Cerebellar nuclear complex (tissue), 1 donor: ENCODE measurements at places on chromosomes 2 and 18.

DNA sequence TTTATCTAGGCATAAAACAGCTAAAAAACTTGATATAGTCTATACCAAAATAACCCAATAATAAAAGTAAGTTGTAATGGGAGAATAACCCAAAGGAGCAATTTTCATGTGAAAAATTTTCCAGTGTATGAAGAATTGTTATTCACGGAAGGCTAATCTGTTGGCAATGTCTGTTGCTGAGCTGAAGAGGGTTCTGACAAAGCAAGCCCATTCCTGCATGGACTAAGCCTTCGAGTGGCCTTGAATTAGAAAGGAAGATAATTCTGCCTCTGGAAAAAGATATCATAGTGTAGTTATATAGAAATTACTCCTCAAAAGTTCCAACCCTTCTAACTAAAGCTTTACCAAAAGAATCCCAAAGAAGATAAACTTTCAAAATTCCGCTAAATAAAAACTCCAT lies 101.5 kb downstream of the MAP2 start:
- DNase-seq = no peak

GRCh38 chr2:205808486-205809121 lies 126.3 kb downstream of the NRP2 start:
- DNase-seq = no peak

GRCh38 chr2:68964282-68964681 lies 10.2 kb upstream of the GKN1 start:
- DNase-seq = no peak

DNA sequence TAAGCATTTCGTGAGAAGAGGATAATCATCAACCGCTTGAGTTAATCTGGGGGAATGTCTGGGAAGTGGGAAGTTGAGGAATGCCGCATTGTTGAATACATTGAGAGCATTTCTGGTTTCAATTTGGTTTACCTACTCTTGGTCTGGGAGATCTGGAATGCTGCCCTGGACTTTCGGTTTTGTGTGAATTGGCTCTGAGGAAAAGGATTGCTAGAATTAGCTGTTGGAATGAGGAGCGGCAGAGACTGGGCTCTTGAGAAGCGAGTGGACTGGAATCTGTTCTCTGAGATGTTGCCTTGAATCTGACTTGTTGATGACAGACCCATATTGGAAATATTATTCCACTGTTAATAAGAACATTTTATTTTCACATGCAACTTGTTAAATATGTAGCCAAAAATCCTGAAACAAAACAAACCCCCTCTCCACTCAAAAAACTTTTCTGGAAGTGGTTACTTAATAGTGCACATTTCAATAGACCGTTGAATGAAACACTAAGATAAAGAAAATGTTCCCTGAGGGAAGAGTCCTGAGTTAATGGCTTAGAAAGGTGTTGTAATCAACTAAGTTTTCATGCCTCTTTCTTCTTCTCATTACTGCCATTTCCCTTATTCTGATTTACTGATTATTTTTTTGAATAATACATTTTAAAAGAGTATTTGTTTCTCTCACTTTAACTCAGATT lies 50.8 kb downstream of the PTPRM start:
- no peak for DNase-seq

DNA sequence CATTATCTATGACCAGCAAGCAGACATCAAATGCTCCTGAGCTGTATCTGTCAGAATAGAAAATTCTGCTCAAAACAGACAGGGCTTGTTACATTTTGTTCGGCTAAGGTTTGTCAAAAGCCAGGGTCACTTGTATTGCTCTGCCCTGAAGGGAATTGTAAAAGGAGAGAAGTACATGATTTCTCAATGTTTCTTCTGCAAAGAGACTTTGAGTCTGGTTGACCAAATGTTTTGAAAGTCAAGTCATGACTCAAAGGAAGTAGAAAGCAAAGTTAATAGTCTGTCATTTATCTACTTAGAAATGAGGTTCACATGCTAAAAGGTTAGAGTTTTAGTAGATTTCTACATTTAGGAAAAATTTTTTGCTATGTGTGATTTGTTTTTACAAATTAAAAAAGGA lies 1624.1 kb upstream of the ZEB2 start:
- no peak for DNase-seq

GRCh38 chr18:48165111-48165866 lies 234.8 kb upstream of the SMAD2 start:
- no peak for DNase-seq

GRCh38 chr18:57856128-57856527 lies 53.0 kb upstream of the ATP8B1 start:
- no peak for DNase-seq

- DNase-seq = no peak
Observed at GRCh38 chr2:211237586-211238275, 681.3 kb downstream of the CPS1 start.

DNA sequence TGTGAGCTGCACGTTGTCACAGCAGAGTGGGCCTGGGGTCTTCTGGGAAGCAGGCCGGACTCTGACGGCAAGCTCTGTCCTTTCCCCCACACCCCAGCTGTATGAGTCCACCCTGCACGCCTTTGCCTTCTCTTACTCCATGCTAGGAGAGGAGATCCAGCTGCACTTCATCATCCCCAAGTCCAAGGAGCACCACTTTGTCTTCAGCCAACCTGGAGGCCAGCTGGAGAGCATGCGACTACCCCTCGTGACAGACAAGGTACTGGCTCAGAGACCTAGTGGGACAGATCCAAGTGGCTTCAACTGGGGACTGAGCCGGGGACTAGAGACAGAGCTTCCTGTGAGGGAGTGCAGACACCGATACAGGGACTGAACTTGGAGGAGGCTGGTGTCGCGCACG lies 40.1 kb downstream of the NTSR2 start:
- no peak for DNase-seq

GRCh38 chr2:64219149-64219548 lies 74.9 kb upstream of the PELI1 start:
- no peak for DNase-seq

DNA sequence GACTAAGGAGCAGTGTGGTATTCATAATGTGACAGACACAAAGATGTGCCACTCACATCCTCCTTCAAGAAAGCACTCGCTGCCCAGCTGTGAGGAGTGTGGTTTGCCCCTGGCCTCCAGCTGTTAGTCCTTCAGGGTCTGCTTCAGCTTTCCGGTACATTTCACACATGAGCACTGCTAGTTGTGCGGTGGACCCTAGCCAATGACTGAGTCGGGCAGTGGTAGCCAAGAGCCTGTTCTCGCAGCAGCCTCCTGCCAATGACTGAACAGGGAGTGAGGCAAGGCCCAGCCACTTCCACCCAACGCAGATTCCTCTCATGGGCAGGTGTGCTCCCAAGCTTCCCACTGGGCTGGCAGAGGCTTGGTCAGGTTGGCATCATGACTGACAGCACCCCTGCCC lies 254.3 kb downstream of the RBM43 start:
- DNase-seq = no peak

DNA sequence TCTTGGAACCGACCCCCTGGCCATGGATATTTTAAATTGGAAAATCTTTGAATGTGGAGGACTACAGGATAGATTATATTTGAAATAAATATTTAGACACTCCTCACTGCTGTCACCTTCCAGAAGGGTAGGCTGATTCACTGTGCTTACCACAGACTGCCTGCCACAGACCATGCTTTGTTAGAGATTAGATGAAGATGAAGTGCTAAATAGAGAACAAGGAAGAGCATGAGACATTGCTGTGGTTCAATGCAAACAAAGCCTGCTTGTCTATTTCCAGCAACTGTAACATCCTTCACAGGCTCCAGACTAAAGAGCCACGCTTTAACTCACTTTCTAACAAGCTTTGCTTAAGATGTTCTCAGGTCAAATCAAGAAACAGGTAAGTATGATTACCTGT lies 81.0 kb upstream of the TMEM17 start:
- no peak for DNase-seq

- no peak for DNase-seq
Observed at GRCh38 chr18:12102136-12102842, 8.6 kb downstream of the ANKRD62 start.

DNA sequence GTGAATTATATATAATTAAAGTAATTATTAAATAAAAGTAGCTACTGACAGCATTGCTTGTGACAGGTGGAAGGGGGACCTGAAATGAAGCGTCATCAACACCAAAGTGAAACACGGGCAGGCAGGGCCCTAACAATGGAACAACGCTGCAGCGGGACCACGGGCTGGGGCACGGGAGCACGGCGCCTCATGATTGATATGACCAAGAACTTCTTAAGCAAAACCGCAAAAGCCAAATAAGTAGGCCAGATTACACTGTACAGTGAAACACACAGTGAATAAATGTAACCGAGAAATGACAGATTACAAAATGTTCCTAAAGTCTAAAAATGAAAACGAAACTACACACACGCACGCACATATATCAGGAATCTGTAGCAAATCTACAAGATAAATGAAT lies 81.4 kb downstream of the SNTG2 start:
- no peak for DNase-seq

- no peak for DNase-seq
Observed at GRCh38 chr18:34742891-34743341, 32.8 kb downstream of the DTNA start.

DNA sequence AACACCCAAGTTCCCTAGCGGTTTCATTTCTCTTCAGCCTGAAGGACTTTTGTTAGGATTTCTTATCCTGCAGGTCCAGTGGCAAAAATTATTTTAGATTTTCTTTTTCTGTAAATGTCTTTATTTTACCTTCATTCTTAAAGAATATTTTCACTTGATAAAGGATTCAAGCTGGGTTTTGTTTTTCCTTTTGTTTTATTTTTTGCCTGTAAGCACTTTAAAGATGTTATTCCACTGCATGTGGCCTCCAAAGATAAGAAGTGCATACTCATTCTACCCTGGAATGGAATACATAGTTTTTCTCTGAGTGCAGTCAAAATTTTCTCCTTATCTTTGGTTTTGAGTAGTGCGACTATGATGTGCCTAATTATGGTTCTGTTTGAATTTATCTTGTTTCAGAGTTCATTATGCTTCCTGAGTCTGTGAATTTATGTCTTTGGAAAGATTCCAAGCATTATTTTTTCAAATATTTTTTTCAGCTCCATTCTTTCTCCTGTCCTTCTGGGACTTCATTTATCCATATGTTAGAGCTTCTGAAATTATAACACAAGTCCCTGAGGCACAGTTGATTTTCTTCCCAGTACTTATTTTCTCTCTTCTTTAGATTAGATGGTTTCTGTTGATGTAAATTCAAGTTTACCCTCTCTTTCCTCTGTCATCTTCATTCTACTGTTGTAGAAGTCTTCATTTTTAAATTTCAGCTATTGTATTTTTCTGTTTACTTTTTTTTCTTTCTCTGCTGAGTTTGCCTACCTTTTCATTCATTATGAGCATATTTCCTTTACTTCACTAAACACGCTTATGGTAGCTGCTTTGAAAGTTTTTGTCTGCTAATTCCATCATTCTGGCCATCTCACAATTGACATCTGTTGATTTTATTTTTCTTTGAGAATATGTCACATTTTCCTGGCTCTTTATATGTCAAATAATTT lies 69.6 kb downstream of the MAPRE2 start:
- no peak for DNase-seq

- no peak for DNase-seq
Observed at GRCh38 chr2:18506883-18507509, 53.5 kb downstream of the RDH14 start.

- DNase-seq = no peak
Observed at GRCh38 chr2:168941297-168941696, 40.2 kb downstream of the G6PC2 start.

- DNase-seq = no peak
Observed at GRCh38 chr2:222450021-222450420, 25.7 kb downstream of the SGPP2 start.

- no peak for DNase-seq
Observed at GRCh38 chr18:48875314-48875941, 75.3 kb downstream of the SMAD7 start.

DNA sequence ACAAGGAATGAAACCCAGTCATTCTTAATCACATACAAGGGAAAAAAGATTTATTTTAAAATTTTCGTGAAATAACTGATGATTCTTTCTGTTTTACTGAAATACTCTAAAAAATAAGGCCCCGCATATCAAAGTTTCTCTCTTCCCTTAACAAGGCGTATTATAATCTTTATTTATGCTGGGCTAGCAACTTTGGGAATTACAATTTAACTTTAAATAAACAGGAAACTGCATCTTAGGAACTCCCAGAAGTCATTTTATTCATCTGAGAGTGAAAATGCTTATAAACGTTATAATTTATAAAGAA lies 166.7 kb downstream of the TCF4 start:
- DNase-seq = no peak

DNA sequence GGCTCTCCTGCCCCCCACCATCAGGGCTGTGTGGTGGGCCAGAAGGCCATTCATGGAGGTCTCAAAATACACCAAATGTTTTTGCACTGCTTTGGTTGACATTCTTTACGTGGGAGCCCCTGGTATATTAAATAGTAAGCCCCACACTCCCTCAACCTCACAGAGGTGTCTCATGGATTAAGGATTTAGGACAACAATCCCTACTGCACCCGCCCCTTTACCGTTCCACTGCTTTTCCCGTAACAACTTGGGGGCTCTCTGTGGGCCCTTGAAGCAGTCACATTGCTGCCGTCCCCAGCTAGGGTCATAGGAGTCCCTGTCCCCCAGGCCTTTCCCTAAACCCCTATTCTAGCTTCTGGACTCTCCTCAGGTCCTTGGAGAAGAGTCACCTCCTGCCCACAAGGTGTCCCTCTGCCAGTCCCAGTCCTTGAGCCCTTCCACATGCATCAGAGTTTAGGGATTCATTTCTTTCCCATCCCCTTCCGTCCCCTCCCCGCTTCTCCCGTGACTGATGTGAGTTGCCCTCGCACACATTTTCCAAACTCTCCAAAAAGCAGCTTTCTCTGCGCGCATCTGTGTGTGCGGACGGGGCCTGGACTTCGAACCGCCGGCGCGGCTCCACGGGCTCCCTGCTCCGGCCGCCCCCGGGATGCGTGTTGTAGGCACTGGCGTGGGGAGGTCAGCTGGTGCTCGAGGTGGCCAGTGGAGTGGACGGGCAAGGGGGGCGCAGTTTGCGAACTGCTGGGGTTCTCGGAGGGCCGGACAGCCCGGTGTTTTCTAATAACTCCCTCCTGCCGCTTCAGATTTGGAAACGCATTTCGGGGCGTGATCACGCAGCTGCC lies 84.8 kb downstream of the LYPD1 start:
- no peak for DNase-seq

GRCh38 chr2:124258140-124258880 lies 233.2 kb downstream of the CNTNAP5 start:
- no peak for DNase-seq

GRCh38 chr2:240435948-240436682 lies 652 bp downstream of the GPC1 start:
- no peak for DNase-seq

GRCh38 chr2:19120941-19121750 lies 237.3 kb downstream of the OSR1 start:
- DNase-seq = no peak

DNA sequence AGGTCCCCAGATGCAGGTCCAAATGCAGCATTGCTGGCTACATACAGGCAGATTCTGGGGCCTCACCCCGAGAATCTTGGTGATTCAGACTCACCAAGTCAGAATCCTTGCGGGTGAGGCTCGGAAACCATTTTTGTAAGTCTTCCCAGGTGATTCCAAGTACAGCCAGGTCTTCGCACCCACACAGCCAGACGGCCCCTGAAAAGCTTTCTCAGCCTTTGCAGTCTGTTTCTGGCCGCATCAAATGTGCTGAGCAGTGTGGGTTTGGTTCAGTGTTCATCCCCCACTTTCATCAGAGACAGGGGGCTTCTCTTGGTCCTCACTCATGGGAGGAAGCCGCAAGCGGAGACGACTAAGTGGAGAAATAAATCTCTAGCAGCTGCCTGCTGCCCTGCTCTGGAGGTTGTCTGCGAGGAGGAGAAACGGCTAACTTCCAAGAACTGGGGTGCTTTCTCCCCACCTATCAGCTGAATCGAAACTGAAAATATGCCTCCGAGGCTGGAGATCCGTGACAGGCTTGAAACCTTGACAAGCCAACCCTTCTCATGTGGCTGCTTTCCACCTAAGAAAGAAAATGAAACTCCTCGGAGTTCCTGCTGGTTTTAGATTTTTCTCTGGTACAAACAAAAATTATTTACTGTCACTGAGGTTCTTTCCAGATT lies 8.9 kb upstream of the TMEM185B start:
- no peak for DNase-seq
